ENCODE measurements at places on chromosomes 2 and 18.

DNA sequence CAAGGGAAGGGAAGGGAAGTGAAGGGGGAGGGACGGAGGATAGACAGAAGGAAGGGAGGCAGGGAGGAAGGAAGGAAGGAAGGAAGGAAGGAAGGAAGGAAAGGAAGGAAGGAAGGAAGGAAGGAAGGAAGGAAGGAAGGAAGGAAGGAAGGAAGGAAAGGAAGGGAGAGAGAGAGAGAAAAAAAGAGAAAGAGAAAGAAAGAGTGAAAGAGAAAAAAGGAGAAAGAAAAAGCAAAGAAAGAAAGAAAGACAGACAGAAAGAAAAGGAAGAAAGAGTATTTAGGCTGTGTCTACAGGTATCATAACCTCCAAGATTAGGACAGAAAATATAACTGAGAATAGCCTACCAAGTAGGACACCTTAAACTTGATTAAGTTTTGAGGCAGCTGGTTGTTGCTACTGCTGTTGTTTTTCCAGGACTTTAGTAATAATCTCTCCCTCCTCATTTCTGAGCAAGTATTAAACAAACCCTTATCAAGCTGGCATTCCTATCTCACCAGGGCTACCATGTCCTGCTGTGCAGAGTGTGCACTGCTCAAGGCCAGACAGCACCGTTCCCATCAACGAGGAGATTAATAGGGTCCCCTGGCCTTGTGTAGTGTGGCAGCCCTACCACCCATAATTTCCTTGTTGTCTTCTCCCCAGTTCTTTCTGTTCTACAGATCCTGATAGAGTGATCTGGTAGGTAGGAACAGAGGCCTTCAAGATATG, 90.5 kb upstream of the FHL2 start:
- no peak for DNase-seq

GRCh38 chr2:54520687-54521086, 64.6 kb downstream of the SPTBN1 start:
- DNase-seq, result peak; percentile 80

- no peak for DNase-seq
These were observed 51.0 kb upstream of the ACVR1 start for GRCh38 chr2:157927155-157927554.

DNA sequence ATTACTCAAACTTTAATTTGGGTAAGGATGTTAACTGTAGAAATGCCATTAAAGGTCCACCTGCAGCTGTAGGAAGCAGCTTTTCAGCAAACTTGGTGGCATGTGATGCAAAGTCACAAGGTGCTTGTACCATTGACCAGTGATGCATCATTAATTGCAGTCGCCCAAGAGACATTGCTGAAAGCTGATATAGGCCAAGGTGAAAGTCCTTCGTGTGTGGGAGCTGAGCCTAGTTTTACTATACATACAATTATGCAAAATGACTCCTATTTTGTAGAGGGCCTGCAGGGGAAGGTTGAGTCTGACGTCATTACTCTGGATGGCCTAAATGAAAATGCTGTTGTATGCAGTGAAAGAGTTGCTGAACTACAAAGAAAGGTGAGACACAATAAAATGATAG, 40.5 kb downstream of the ALMS1 start:
- DNase-seq, result no peak

DNA sequence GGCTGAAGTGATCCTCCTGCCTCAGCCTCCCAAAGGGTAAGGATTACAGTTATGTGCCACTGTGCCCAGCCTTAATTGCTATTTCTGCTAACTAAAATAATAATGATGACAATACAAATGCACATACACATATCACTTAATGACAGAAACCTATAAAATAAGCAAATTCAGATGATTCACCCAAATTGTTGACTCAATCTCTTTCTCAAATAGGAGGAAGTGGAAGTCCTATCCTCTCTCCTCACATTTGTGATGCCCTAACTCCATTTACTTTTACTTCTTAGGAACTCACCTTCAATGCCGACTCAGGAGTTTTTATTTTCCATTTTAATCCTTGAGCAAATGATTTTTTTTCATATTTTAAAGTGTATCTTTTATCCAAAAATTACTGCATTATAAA, 24.5 kb upstream of the RAPH1 start:
- DNase-seq, result no peak

- no peak for DNase-seq
These were observed 3.6 kb downstream of the B3GNT2 start for GRCh38 chr2:62199392-62200125.

DNA sequence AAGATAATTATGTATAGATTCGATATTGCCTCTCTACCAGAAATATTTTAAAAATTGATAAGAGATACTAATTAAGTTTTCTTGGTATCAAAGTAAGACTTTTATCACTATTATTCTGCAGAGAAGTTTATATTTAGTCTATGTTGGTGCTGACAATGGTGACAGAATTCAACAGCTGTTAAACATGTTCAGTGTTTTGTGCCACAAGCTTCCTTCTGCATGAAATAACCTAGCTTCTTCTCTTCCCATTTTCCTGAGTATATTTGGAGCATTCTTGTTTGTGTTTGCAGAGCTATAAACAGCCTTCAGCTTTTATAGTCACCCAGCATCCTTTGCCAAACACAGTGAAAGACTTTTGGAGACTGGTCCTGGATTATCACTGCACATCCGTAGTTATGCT, 229.2 kb upstream of the RAB12 start:
- DNase-seq, result no peak

GRCh38 chr2:39663187-39663930, 2.4 kb upstream of the TMEM178A start:
- no peak for DNase-seq

DNA sequence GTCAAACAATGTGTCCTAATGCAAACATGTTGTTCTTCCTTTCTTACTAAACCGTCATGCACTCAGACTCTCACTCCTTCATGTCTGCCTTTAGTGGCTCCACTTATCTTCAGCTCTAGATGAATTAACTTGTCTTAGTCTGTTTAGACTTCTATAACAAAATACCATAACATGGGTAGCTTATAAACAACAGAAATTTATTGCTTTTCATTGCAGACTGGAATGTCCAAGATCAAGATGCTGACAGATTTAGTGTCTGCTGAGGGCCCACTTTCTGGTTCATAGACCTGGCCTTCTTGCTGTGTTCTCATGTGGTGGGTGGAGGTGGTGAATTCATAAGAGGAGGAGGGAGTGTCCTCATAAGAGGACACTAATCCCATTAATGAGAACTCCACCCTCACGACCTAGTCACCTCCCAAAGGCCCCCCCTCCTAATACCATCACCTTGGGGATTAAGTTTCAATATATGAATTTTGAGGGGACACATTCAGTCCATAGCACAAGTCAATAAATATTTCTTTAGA, 32.3 kb downstream of the RALBP1 start:
- no peak for DNase-seq

DNA sequence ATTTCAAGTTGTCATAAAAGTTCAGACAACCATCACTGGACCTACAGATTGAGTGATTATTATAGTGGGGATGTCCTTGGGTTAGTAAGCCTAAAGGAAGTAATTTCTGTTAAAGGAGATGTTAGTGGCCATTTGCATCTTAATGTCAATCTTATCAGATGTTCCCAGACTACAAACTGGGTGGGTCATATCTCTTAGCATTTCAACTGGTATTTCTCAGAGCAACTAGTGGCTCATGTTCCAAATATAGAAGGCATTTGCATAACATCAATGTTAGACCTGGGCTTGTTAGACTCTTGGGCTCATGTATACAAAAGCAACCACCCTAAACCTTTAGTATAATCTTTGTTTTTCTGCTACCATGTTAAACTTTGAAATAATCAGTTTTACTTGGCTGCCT, 17.9 kb downstream of the PLEKHA3 start:
- DNase-seq, result no peak

DNA sequence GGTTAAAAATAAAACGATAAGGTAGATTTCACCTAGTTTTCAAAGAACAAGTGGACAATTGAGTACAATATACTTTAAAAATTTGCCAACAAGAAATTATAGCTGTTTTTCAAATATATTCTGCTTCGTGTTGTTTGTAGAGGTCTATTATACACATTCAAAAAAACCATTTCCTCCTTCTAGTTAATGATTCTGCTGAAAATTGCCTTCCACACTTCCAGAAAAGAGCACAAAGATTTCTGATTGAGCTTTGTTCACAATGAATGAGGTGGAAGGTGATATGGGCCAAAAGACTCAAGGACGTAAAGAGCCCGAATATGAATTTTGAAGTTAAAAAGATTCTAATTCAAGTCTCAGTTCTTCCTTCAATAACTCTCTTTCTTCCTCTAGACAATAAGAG, 277.0 kb upstream of the SESTD1 start:
- no peak for DNase-seq

DNA sequence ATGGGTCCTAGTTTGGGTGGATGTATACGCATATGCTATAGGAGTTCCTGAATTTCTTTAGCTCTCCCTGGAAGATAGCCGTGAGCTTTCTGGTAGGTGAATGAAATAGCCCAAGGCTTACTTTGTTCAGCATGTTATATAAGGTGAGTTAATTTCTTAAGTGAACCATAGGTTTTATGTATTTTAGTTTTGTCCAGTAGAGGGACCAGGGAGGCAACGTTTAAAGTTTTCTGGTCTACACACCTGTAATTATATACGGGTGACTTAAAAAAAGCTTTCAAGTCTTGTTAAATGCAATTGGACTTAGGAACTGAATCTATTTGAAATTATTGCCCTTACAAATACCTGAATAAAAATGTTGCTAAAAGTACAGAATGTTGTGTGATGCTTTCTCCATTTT, 402.5 kb upstream of the DDX18 start:
- no peak for DNase-seq

DNA sequence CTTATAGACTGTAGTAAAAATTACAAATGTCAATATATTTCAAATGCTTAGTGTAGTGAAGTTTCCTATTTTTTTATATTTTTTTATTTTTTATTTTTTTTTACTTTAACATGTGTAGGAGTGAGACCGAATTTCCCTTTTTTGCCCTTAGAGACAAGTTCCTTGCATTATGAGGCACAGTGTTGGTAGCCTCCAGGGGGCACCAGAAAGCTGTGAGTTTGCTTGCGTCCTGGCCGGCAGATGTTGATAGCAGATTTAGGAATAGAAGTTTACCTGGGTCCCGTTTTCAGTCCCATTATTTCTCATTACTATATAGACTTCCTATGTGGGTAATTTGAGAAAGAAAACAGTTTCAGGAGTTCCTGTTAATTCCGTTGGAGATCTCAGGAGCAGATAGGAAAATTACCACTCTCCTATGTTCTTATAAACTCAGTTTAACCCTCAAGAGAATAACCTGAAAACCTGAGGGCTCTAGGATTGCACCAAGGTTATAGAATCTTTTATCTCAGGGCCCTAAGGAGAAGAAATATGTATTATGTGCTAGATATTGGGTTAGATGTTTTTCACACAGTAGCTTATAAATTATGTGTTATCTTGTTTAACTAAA, 157.5 kb upstream of the SESTD1 start:
- peak; percentile 60 for DNase-seq

DNA sequence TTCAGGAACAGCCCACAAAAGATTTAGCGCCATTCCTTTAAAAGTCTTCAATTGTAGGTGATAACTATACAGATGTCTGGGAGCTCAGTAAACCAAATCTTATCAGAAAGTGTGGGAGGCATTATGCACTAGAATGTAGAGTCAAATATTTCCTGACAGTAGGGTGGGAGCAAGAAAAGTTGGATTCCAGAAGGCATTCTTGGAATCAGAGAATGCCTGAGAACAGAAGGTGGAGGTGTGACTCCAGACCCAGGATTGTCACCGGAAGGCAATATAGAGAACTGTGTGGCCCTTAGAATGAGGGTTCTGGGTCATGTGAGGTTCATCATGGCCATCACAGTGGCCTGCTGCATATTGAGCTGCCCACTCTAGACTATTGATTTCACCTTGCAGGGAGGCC, 90.0 kb downstream of the SETBP1 start:
- DNase-seq, result no peak

DNA sequence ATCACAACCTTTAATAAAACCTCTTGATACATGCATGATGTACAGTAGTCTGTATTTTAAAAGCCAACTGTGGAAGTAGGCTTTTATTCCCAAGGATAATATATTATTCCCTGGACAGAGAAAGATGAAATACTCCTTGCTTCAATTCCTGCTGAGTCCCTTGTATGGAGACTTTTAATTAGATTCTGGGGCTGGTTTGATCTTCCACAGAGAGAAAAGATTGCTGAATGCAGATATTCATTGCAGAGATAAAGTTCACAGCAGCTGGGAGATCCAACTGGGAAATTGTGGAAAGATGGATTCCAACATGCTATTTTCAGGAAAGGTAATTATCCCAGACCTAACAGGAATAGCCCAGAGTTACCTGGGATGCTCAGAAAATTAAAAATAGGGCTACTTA, 607.0 kb upstream of the HS6ST1 start:
- no peak for DNase-seq

GRCh38 chr2:95069465-95069864, 44.0 kb downstream of the MAL start:
- no peak for DNase-seq

DNA sequence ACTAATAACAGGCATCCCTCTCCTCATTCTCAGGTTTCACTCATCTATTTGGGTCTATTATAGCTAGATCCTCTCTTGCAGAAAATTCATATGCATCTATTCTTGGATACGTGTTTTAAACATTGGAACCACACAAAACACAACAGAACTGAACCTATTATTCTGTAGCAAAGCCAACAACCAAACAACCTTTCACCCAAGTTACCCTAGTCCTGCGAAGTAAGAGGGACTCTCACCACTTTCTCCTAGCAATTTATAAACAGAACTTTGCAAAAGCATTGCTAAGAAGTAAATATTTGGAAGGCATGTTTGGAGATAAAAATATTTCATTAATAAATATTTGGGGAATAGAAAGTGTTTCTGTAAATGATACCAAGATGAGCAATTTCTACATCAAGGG, 20.4 kb upstream of the SH3BP4 start:
- DNase-seq, result peak; percentile 73

DNA sequence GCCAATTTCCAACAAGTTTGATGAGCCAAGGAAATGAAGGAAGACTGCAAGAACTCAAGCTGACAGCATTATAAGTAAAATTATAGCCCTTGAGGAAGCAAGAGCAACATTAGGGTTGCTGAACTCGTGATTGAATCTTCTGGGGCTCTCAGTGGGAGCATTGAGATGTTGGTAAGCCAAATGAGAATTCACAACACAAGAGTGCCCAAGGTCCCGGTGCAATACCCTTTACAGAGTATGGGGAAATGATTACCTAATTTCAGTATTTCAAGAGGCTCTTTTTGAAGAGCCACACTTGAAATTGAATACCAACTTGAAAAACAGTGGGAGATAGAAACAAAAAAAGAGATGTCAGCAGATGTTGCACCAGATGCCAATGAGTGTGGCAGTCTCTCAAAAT, 554.5 kb downstream of the STK39 start:
- DNase-seq, result no peak

GRCh38 chr2:1374287-1374686, 39.0 kb upstream of the TPO start:
- no peak for DNase-seq

Data from AG04450 (cell line).